ENCODE measurements at places on chromosomes 11 and 22.

- no peak for DNase-seq
These were observed 17.7 kb downstream of the ARRB1 start for GRCh38 chr11:75333807-75334140.

- DNase-seq: no peak
These were observed 27.5 kb downstream of the OSBPL5 start for GRCh38 chr11:3137486-3138177.

- DNase-seq: no peak
These were observed 16.0 kb downstream of the TRIM3 start for GRCh38 chr11:6457581-6458320.

DNA sequence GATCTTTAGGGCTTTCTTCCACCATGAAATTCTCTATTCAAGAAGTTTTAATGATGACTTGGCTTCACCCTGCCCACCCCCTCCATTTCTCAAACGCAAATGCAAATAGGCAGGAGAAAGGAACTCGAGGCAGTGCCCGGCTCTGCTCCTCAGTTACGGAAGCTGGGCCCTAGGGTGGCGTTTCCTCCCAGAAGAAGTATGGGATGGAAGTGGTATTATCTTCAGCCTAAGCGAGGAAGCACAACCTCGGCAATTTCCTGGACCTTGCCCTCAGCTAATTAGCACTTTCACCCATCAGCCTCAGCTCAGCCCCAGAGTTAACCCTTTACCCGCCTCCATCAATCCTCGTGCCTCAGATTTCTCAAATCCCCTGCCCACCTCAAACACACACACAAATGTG, 58.2 kb upstream of the LRRC55 start:
- DNase-seq: no peak

DNA sequence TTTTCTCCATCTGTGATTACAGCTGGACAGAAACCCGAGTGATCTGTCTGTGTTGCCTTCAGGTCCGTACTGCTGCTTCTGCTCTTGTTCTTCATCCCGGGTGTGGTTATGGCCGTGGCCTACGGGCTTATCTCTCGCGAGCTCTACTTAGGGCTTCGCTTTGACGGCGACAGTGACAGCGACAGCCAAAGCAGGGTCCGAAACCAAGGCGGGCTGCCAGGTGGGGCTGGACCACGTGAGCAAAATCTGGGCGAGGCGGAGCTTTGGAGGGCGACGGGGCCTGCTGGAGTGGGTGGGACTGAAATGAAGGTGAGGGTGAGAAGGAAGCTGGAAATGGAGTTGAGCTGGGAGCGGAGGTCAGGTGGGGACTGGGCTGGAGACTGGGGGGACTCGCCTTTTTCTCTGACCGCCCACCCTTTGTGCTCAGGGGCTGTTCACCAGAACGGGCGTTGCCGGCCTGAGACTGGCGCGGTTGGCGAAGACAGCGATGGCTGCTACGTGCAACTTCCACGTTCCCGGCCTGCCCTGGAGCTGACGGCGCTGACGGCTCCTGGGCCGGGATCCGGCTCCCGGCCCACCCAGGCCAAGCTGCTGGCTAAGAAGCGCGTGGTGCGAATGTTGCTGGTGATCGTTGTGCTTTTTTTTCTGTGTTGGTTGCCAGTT, 11.1 kb downstream of the CCKBR start:
- no peak for DNase-seq

- DNase-seq: no peak
These were observed 101.7 kb downstream of the METTL15 start for GRCh38 chr11:28209906-28210305.

GRCh38 chr22:29072979-29073617, at the start of gene KREMEN1:
Gene KREMEN1 (plus strand): TSS chr22:29073035. CDS start chr22:29073131, 96 bp downstream.
- no peak for DNase-seq

GRCh38 chr11:2554338-2555207, 109.8 kb downstream of the KCNQ1 start:
- no peak for DNase-seq

- DNase-seq: no peak
These were observed 133.9 kb downstream of the FANCF start for GRCh38 chr11:22491555-22492225.

DNA sequence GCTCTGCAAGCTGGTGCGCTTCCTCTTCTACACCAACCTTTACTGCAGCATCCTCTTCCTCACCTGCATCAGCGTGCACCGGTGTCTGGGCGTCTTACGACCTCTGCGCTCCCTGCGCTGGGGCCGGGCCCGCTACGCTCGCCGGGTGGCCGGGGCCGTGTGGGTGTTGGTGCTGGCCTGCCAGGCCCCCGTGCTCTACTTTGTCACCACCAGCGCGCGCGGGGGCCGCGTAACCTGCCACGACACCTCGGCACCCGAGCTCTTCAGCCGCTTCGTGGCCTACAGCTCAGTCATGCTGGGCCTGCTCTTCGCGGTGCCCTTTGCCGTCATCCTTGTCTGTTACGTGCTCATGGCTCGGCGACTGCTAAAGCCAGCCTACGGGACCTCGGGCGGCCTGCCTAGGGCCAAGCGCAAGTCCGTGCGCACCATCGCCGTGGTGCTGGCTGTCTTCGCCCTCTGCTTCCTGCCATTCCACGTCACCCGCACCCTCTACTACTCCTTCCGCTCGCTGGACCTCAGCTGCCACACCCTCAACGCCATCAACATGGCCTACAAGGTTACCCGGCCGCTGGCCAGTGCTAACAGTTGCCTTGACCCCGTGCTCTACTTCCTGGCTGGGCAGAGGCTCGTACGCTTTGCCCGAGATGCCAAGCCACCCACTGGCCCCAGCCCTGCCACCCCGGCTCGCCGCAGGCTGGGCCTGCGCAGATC, 16.5 kb downstream of the P2RY2 start:
- DNase-seq: no peak

GRCh38 chr11:11667056-11667455, 45.3 kb upstream of the GALNT18 start:
- no peak for DNase-seq

GRCh38 chr22:46349681-46350080, 14.2 kb downstream of the TRMU start:
- DNase-seq: no peak

- DNase-seq: no peak
These were observed at the start of gene P2RY2 for GRCh38 chr11:73218106-73218829. Gene P2RY2 (plus strand): TSS chr11:73218281. CDS start chr11:73234160, 15,879 bp downstream.

DNA sequence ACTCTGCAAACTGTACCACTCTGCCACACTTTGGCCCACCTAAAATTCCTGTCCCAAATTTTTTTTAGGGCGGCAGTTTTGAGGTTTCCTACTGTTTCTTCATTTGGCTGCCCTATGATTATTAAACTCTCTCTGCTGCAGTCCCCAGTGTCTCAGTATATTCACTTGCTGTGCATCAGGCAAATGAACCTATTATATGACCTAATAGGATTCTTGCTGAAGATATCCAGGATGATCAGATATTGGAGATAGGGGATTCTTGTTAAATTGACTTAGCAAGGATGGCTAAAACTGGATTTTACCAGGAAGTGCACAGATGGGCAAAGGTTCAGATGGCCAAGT, 410.8 kb upstream of the DDI1 start:
- DNase-seq: no peak

DNA sequence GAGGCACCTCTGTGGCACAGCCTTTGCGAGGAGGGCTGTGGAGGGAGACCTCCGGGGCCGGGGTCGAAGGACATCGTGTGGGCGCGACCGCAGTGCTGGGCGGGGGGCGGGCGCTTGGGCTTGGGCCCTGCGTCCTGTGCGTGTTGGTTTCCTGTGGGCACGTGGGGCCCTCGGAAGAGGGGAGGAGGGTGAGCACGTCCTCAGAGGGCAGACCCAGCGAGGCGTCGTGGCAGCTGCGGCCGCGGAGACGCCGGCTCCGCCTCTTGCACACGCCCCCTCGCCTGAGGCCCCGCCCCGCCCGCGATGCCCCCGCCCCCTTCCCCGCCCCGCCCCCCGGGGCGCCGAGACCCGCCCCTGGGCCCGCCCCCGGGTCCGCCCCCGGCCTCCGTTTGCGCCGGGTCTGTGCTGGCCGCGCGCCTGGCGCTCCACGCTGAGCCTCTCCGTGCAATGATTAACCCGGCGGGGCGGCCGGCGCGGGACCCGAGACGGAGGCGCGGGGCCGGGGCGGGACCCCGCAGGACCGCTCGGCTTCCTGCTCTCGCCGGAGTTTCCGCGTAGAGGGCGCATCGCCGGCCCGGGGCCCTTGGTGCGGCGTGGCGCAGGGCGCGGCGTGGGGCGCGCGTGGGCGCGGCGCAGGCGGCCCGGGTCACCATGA, at the start of gene PRR5:
Gene PRR5 (plus strand): TSS at position 381 of the 655 bp plus-strand sequence. CDS start 271 bp downstream, at position 652.
- DNase-seq: no peak

- DNase-seq: no peak
These were observed 65.4 kb downstream of the PKNOX2 start for GRCh38 chr11:125229916-125230315.

GRCh38 chr11:134506046-134506445, 94.0 kb upstream of the B3GAT1 start:
- DNase-seq: no peak

DNA sequence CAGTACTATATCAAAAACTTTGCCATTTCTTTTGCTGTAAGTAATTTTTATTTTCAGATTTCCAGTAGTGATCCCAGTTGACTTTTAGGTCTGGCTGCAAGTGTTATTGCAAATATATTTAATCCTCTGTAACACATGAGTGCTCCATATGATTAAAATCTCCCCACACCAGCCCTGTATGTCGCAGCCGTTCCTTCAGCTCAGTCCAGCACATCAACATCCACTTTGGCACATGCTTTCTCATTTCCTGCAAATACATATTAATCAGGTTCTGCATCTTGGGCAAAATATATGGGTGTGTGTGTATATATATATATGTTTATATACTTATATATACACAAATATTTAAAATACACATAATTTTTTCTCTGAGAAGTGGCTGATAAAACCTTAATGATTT, 919.5 kb downstream of the JRKL start:
- no peak for DNase-seq

- DNase-seq: no peak
These were observed 9.2 kb upstream of the OR9Q2 start for GRCh38 chr11:58179648-58180047.

DNA sequence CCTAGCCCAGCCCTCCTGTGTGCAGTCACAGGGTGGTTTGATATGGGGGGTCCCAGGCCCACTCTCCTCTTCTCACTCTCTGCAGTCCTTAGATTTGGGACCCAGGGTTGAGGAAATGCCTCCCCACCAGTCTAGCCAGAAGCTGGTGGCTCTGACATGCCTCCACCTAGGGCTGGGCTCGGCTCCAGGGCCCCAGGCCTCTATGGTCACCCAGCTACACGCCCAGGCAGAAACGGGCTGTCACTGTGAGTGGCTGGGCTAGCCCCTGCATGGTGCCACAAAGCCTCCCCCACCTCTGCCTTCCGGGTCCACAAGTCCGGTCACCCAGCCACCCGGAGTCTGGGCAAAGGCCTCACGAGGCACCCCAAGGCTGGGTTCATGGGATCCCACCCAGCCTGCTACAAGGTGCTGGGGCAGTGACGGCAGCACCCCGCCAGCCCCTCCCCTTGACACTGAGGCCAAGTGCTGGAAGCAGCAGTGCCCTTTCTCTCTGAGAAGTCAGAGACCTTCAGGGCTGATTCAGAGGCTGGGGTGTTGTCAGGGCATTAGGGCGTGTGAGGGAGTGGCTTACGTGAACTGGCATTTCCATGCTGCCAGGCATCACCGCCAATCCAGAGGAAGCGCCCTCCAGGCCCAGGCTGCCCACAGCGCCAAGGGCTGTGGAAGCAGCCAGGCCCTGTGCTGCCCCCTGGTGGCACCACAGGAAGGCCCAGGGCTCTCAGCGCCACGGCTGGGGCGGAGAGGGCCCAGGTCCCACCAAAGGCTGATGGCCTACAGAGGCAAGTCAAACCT, 638 bp upstream of the PITPNM1 start:
- DNase-seq: peak; percentile 95

- DNase-seq: no peak
These were observed 151.6 kb upstream of the NAV2 start for GRCh38 chr11:19561011-19561410.

- no peak for DNase-seq
These were observed 40.7 kb downstream of the DCUN1D5 start for GRCh38 chr11:103051151-103051801.

GRCh38 chr11:1732418-1733008, 17.9 kb downstream of the IFITM10 start:
- no peak for DNase-seq

- DNase-seq: no peak
These were observed 57.4 kb downstream of the LINC01488 start for GRCh38 chr11:69538854-69539253.

DNA sequence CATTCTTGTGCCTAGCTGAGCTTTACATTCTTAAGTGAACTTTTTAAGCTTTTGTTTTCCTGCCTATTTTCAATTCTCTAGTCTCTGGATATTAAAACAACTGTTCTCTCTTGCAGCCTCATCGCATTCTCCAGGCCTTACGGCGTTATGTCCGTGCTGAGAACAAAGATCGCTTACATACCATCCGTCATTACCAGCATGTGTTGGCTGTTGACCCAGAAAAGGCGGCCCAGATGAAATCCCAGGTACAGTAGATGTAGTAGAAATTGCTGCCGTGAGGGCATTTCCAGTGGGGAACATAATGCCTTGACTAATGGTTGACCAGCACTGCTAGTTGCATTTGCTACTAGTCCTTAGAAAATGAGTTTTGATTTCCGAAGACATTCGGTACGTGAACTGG, 29.7 kb upstream of the ST14 start:
- no peak for DNase-seq

GRCh38 chr22:21015466-21016006, 571 bp downstream of the P2RX6 start:
- DNase-seq: no peak

DNA sequence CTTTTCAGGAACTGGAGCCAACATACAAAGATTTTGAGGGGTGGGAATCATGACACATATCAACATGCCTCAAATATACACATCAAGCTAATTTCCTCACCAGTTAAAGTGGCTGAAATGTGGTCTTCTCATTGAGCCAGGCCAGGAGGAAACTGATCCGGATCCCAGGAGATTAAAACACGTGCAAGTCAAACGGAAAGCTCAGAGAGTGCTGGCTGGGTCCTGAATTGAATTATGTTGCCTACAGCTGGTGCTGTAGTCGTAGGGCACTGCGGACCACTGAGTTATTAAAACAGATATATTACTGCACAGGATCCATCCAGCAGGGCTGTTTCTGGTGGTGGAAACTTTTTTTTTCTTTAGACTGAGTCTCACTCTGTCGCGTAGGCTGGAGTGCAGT, 14.1 kb upstream of the WNT7B start:
- no peak for DNase-seq

DNA sequence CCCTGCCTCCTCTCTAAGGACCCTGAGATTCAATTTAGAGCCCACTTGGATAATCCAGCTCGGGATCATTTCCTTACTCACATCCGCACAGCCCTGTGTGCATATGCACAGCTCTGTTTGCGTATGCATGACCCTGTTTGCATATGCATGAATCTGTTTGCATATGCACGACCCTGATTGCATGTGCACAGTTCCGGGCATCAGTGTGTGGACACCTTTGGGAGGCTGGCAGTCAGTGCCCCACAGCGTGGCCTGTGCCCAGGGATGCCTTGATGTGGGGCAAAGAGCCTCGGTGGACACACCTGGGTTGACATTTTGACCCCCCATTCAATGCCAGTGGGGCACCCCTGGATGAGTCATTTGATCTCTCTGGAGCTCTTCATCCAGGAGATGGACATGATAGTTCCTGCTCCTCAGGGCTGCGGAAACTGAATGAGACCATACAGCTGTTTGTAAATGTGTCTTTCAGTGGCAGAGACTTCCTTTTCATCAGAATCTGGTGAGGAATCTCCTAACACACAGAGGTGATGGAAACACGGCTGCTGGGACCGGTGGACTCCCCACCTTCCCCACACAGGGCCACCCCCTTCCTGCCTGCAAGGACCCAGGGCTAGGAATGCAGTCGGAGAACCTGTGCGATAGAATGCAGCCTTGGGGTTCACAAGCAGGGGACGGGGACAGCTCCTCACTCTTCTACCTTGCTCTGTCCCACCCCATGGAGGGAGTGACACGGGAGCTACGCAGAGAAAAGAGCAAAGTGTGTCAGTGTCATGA, 41.2 kb downstream of the MYEOV start:
- DNase-seq: no peak

- DNase-seq: no peak
These were observed 14.6 kb downstream of the KCNJ1 start for GRCh38 chr11:128852327-128853023.

Data from epithelial cell of prostate (primary cell).